Breast epithelium (tissue), 4 donors: ENCODE measurements at places on chromosomes 6 and 20. TPM values are rescaled to one million over a fixed set of nuclear protein-coding genes. Genes with fewer than 3 reads are reported as not detected.

Gene PLCB1
- 12.2 TPM for total RNA-seq

Gene SIRPD
- total RNA-seq = not detected

Gene ERVFRD-1
- total RNA-seq = not detected

Gene UCKL1
- 36.3 TPM for total RNA-seq

Gene SMLR1
- not detected for total RNA-seq

Gene ADAM33
- total RNA-seq = 29.4 TPM

Gene TTLL9
- total RNA-seq = 0.16 TPM

- H3K4me1 ChIP-seq = no peaks in the 10 kb centered on the region
- no peak for DNase-seq
- H3K36me3 ChIP-seq = no peaks in the 10 kb centered on the region
- H3K27me3 ChIP-seq = no peaks in the 10 kb centered on the region
Observed at GRCh38 chr6:131398176-131398575, 174.8 kb upstream of the ARG1 start.

DNA sequence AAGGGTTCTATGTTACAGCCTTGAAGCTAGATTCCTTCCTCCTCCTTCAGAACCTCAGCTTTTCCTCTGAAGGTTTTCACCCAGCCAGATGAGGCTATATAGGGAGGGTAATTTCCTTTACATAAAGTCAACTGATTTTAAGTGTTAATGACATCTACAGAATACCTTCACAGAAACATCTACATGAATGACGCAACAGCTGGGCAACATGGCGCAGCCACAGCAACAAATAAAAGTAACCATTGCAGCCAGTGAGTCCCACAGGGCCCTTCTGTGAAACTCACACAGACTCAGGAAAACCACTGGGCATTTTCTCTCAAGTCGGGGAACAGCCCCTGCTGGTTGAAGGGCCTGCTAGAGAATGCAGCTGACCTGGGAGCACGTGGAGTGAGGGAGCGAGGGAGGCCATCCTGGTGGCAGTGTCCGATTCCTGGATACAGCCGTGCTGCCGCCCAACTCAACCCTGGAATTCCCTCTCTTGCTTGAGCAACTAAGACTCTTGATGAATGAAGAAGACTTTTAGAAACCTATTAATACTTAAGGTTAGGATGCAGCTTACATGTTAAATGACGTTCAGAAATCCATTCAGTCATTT, 176.4 kb downstream of the PACRG start:
- no peak overlapping the region for H3K27ac ChIP-seq
- H3K36me3 ChIP-seq = no peaks in the 10 kb centered on the region
- H3K4me3 ChIP-seq = no peak overlapping the region
- H3K4me1 ChIP-seq = no peaks in the 10 kb centered on the region
- H3K27me3 ChIP-seq = no peaks in the 10 kb centered on the region

DNA sequence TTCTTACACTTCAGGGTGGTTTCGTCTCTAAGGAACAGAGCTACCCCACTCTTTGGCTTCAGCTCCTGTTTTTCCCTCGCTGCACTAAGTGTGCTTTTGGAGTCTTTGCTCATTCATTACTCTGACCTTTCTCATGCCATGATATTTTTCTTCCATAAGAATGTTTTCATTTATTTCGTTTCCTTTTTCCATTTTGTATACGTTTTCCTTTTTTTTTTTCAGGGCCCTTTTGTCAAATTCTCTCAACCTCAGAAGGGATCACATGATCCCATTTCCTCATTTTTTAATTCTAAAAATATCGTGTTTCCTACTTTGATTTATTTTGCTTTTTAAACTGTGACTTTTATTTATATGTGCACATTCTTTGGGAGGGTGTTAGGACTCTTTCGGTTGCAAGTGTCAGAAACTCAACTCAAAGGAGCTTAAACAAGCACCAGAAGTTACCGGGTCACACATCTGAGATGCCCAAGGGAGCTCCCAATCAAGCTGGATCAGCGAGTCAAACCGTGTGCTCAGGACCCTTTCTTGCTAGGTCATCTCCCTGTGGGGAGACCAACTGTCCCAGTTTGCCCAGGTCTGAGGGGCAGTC, 40.6 kb downstream of the GCNT2 start:
- H3K27ac ChIP-seq = no peak overlapping the region

GRCh38 chr6:114240796-114241195, 102.0 kb downstream of the HS3ST5 start:
- H3K36me3 ChIP-seq = no peaks in the 10 kb centered on the region
- no peak for DNase-seq
- H3K27ac ChIP-seq = no peak overlapping the region
- H3K4me3 ChIP-seq = no peak overlapping the region

DNA sequence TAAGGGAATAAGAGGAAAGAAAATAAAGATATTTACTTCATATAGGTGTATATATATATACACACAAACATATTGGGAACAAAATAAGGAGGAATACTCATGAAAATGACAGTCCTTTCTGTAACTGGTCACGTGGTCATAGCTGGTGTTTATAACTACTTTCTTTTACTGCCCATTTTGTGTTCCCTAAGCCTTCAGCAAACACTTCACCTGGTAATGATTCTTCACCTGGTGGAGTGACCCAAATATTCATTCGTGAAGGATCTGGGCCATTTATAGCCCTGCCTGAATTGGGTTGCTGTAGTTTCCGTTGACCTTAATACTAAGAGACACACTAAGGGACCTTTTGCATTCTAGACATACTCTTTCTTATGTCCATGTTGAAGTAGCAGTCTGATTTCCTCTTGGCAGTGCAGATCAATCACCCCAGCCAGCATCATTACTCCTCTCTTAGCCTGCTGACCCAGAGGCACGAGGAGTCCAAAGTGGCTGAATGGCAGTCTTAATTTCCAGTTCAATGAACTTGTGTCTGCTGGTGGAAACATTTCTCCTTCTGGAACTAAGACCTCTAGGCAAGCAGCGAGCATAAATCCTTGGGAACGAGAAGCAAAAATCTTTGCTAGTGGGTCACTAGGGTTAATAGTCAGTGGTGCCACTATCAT, 39.9 kb upstream of the IYD start:
- H3K36me3 ChIP-seq = no peaks in the 10 kb centered on the region
- H3K4me3 ChIP-seq = no peak overlapping the region
- H3K27me3 ChIP-seq = no peaks in the 10 kb centered on the region
- no peak for DNase-seq
- H3K4me1 ChIP-seq = no peaks in the 10 kb centered on the region

DNA sequence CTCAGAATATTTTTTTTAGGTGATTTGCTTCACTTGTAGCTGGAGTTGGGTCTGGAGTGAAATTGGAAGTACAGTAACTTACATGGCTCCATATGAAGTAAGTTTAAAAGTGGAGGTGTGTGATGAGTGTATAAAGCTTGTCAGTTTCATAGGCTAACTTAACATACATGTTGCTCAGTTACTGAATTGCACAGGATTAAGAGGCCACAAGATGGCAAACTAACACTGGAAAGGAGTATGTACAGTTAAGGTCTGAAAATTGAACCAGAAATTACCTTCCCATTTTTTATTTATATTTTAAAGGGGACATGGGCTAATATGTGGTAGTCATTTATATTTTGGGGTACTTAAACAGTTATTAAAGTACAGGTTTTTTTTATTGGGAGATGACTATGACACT, 45.3 kb upstream of the SMIM8 start:
- H3K4me1 ChIP-seq = no peaks in the 10 kb centered on the region
- H3K36me3 ChIP-seq = no peaks in the 10 kb centered on the region
- DNase-seq = no peak

GRCh38 chr20:33602826-33603590, 59.1 kb upstream of the C20orf144 start:
- H3K27me3 ChIP-seq = no peaks in the 10 kb centered on the region
- no peak for DNase-seq
- H3K4me1 ChIP-seq = no peaks in the 10 kb centered on the region
- no peaks in the 10 kb centered on the region for H3K36me3 ChIP-seq
- H3K27ac ChIP-seq = no peak overlapping the region

- no peaks in the 10 kb centered on the region for H3K36me3 ChIP-seq
- no peaks in the 10 kb centered on the region for H3K27me3 ChIP-seq
- no peaks in the 10 kb centered on the region for H3K4me1 ChIP-seq
- H3K27ac ChIP-seq = no peak overlapping the region
Observed at GRCh38 chr20:37194621-37195417, 15.5 kb upstream of the MROH8 start.

- H3K36me3 ChIP-seq = no peaks in the 10 kb centered on the region
- DNase-seq = no peak
- no peak overlapping the region for H3K4me3 ChIP-seq
- H3K4me1 ChIP-seq = no peaks in the 10 kb centered on the region
- H3K27ac ChIP-seq = no peak overlapping the region
- H3K27me3 ChIP-seq = no peaks in the 10 kb centered on the region
Observed at GRCh38 chr6:109465772-109466171, 10.2 kb upstream of the MICAL1 start.

DNA sequence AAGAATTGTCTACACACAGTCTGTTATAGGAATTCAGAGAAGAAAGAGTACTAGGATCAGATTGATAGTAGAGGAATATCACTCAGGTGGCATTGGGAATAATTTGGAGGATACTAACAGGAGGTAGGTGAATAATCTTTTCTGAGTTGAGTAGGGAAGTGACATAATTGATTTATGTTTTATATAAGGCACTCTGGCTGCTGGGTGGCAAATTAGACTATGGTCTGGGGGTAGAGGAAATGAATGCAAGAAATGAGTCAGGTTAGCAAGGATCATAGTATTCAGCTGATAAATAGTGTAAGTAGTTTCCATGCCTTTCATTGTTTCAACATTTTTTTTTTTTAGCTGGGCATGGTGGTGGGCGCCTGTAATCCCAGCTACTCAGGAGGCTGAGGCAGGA, 113.3 kb downstream of the CDKAL1 start:
- H3K4me3 ChIP-seq = no peak overlapping the region
- H3K27ac ChIP-seq = no peak overlapping the region
- no peaks in the 10 kb centered on the region for H3K36me3 ChIP-seq
- no peaks in the 10 kb centered on the region for H3K27me3 ChIP-seq
- no peak for DNase-seq

GRCh38 chr20:57782631-57783041, 72.8 kb upstream of the PMEPA1 start:
- no peaks in the 10 kb centered on the region for H3K4me1 ChIP-seq
- no peak overlapping the region for H3K27ac ChIP-seq
- no peaks in the 10 kb centered on the region for H3K36me3 ChIP-seq

DNA sequence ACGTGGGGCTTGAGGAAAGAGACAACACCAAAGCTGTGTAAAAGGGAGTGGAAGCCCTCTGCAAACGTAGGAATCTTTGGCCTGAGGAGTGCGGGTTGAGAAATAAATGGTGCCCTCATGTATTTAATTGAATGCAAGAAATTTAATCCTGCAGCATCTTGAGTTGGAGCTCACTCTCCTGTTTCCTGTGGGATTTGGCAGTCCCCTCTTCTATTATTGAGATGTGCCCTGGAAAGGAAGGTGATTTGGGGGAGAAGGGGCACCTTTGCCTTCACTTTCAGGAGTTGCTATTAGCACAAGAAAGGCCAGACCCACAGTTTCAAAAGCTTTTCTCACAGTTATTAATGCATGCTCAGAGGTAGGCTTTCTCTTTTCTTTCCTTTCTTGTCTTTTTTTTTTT, 201.4 kb upstream of the HDDC2 start:
- no peaks in the 10 kb centered on the region for H3K27me3 ChIP-seq
- H3K27ac ChIP-seq = no peak overlapping the region
- H3K4me3 ChIP-seq = no peak overlapping the region
- H3K36me3 ChIP-seq = no peaks in the 10 kb centered on the region

GRCh38 chr20:43681468-43681942, 14.6 kb downstream of the MYBL2 start:
- H3K4me1 ChIP-seq = no peaks in the 10 kb centered on the region
- DNase-seq = no peak
- H3K27me3 ChIP-seq = no peaks in the 10 kb centered on the region
- no peaks in the 10 kb centered on the region for H3K36me3 ChIP-seq
- no peak overlapping the region for H3K27ac ChIP-seq
- H3K4me3 ChIP-seq = no peak overlapping the region

DNA sequence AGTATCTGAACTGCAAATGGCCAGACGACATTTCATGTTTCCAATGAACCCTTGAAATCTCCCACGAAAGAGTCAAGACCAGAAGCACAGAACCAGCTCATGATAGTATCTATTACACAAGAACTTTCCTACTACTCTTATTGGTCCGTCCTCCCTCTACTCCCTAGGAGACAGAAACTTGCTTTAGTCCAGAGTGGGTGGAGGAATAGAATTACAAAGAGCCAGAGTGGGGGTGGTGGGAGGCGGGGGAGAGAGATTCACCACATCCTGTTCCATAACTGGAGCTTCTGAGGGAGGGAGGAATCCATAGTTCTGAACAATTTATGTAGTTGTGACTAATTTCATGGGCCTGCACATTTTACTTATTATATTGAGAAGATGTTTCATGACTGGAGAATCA, 18.5 kb upstream of the WFDC10A start:
- H3K4me3 ChIP-seq = no peak overlapping the region
- H3K27ac ChIP-seq = no peak overlapping the region
- no peaks in the 10 kb centered on the region for H3K36me3 ChIP-seq
- no peaks in the 10 kb centered on the region for H3K27me3 ChIP-seq

DNA sequence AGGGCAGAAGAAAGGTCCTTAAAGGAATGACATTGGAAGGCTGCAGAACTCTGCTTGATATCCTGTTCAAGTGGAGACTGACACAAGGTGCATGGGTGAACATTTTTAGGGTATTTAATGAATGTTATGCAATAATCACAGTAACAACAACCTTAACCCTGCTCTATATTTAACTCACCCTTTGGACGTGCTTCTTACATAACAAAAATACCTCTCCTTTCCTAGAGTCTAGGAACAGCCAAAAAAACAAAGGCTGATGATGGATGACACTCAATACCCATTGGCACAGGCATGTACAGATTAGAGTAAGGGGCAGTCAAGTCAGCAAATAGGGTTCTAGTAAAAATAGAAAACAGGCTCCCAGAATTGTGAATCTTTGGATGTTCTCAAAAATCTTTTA, 30.6 kb downstream of the ROS1 start:
- no peaks in the 10 kb centered on the region for H3K4me1 ChIP-seq
- DNase-seq = no peak
- no peaks in the 10 kb centered on the region for H3K36me3 ChIP-seq
- no peak overlapping the region for H3K27ac ChIP-seq
- H3K4me3 ChIP-seq = no peak overlapping the region

- no peak overlapping the region for H3K27ac ChIP-seq
- no peaks in the 10 kb centered on the region for H3K4me1 ChIP-seq
- H3K4me3 ChIP-seq = no peak overlapping the region
- no peak for DNase-seq
- no peaks in the 10 kb centered on the region for H3K27me3 ChIP-seq
Observed at GRCh38 chr6:140601021-140601808, 1226.8 kb upstream of the CITED2 start.
